ENCODE measurements at places on chromosomes 2 and 18.

GRCh38 chr2:78568782-78569373 lies 456.6 kb upstream of the REG3G start:
- no peak for DNase-seq

GRCh38 chr2:110101901-110102803 lies 13.5 kb downstream of the MALL start:
- no peak for DNase-seq

DNA sequence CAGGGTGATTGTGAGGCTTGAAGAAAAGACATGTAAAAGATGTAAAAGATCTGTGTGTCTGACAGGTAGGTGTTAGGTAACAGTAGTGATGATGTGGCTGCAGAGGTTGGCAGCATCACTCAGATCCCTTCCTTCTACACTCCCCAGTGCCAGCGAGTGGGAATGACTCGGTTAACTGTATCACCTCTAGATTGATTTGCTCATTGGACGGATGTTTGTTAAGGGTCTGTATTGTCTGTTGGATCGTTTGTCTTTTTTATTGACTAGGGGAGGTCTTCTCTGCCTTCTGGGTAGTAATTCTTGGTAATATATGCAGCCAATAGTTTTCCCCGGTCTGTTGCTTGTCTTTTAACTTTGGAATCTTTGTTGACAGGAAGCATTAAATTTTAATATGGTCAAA lies 44.8 kb upstream of the CNGA3 start:
- no peak for DNase-seq

- no peak for DNase-seq
Observed at GRCh38 chr18:49819823-49820671, 6.7 kb upstream of the ACAA2 start.

GRCh38 chr2:176832086-176832485 lies 380.5 kb upstream of the HNRNPA3 start:
- no peak for DNase-seq

Data from stimulated activated CD8-positive, alpha-beta memory T cell treated with anti-CD3 and anti-CD28 coated beads, Interleukin-15, amount 100 ng/mL, for 1 hour (primary cell).